Nucleus accumbens (tissue), 56 donors: ENCODE measurements at places on chromosomes 16 and 17.
A peak's percentile ranks its signal among the peaks of the same experiment; 100 is the strongest.

DNA sequence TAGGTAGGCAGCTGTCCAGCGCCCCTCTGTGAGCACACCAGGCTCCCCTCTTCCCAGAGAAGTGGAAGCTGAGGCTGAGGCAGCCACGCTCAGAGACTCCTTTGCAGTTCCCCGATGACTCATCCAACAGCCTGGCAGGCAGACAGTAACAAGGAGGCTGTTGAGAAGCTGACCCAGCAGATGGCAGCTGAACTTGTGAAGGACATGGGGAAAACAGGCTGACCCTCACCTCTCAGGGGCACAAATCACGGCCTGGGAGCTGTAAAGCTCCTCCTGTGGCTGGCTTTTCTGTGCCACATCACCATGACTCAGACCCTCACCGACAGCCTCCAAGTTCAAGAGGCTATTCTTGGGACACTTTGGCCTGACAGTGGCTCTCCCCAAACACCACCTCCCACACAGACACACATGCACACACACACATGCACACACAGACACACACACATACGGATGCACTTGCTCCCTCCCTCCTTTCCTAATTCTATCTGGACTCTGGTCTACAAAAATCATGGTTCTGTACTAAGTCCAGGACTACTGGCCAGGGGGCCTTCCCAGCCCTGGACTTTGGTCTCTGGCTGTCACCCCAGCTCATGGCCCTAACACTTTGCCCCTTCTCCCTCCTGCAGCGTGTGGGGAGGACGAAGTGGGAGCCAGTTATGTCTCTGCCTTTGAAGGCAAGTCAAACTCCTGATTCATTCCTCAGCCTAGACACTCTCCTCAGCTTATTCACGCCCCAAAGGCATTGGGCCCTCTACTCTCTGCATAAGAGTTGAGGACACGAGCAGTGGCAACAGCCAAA is 23.2 kb downstream of the MAP3K14 start:
- peak; percentile 16 for DNase-seq

GRCh38 chr17:55734128-55734781 is 11.6 kb upstream of the TMEM100 start:
- DNase-seq, result no peak

- no peak for DNase-seq
Measured at GRCh38 chr17:77501101-77501566, 360.4 kb downstream of the SEC14L1 start.

DNA sequence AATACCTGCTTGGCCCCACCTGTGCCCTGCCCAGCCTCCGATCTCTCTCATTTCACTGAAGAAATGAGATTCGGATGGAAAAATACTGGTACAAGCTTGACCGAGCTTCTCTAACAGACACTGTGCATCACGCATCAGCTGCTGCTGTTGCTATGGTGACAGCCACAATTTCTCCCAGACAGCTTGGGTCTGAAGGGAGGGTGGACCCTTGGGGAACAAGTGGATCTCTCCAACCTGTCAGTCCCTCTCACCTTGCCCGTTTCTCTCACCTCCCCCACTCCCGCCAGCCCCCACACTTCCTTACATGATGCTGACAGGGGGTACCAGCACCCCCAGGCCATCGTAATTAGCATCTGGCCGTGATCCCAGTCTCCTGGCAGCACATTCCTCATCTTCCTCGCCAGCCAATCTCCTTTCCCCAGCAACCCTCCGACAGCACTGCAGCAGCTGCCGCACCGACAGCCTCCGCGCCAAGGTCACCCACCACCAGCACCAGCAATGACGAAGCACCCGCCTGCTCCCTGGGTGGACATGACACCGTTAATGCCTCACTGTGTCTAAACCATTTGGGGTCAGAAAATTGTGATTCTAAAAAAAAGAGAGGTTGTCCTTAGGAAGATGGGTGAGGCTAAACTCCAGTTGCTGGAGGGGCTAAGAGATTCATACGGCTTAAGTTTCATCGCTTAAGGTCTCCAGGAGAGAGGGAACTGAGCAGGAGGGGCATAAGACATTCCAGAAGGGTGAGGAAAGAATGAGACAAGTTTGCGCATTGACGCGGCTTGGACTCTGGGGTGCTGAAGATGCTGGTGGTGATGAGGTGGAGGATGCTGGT is 58.6 kb upstream of the TNRC6A start:
- DNase-seq, result peak; percentile 86

- DNase-seq, result no peak
Measured at GRCh38 chr16:17173281-17173680, 297.5 kb downstream of the XYLT1 start.

- no peak for DNase-seq
Measured at GRCh38 chr16:1908184-1908583, 10.0 kb downstream of the HS3ST6 start.

DNA sequence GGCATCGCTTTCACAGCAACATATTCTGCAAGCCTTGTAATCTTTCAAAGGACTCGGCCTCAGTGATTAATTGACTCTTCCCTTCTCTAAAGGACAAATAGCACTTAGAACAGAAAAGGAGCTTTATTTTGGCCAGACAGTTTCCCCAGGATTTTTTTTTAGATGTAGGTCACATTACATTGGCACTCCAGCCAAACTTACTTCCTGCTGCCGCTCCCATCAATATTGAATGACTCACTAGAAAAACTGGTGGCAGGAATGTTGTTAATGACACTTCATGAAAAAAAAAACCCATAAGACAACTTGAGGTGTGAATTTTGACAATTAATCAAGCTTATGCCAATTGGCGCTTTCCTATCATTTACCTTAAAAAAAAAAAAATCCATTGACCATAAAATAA is 432.6 kb downstream of the TOX3 start:
- no peak for DNase-seq

GRCh38 chr17:39769974-39770587 is 32.3 kb downstream of the GRB7 start:
- DNase-seq, result no peak

- peak; percentile 52 for DNase-seq
Measured at GRCh38 chr17:50064253-50065001, 8.5 kb downstream of the ITGA3 start.

- DNase-seq, result peak; percentile 6
Measured at GRCh38 chr16:22188595-22189442, 17.3 kb upstream of the EEF2K start.

DNA sequence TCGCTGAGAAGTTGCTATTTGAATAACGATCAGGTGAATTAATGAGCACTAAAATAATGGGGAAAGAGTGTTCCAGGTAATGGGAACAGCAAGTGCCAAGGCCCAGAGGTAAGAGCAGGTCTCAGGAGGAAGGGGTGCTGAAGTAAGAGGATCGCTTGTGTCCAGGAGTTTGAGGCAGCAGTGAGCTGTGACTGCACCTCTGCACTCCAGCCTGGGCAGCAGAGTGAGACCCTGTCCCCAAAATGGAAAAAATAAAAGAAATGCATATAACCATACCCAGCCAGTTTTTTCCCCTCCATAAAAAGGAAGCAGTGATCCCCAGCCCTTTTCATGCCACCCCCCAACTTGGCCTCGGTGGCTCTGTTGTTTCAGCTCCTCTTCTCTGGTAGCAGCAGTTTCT is 16.8 kb upstream of the HAS3 start:
- DNase-seq, result no peak

DNA sequence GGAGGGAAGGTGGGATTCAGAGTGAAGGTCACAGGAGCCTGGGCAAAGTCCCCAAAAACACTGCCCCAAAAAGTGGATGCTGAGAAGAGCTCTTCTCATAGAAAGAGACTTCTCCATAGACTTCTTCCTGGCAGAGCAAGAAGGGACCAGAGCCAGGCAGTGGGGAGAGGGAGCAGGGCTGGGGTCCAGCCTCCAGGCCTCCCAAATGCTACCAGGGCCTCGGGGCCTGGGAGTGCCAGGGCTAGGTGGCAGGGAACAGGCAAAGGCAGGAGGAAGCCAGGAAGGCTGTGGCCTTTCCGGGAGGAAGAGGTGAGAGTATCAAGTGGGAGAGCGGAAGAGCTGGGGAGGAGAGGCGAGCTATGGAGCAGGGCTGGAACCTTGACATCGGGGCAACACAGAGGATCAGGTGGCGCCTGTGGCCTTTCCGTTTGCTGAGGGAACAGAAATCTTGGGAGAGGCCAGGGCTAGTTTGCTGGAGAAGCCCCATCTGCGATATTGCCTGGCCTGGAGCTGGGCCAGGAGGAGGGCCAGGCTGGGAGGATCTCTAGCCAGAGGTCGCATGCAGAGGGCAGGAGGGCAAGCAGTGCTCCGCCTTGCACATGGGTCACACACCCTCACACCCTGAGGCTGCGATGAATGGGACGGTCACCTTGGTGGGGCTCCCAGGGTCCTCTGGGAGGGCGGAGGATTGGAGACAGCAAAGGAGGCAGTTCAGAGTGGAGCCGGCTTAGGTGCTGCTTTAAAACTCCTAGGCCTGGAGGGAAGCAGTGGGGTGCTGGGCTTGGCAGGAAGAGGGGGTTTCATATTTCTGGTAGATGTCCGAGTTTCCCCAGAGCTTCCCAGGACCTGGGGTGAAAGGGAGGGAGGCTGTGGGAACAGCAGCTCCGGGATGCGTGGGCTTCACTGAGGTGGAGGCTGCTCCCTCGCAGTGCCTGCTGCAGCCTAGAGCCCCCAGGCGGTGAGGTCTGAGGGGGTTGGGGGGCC is 3.4 kb downstream of the SLC16A5 start:
- no peak for DNase-seq

- DNase-seq, result no peak
Measured at GRCh38 chr16:2874032-2874911, 8.7 kb upstream of the FLYWCH2 start.

GRCh38 chr16:53950677-53951076 is 246.7 kb downstream of the FTO start:
- DNase-seq, result no peak

DNA sequence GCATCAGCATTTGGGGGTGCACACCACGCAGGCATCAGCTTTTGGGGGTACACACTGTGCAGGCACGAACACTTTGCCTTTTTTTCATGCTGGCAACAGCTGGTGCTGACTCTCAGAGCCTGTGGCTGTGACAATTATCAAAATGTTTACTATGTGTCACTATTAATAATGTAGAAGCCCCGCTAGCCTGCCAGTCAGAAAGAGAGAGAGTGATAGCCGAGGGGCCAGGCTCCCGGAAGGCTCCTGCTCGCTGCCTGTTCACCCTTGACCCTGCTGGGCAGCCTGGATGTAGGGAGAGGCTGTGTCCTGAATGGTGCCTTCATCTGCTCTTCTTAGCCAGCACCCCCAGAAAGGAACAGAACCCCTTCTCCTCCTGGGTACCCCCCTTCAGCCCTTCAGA is 61.9 kb downstream of the SDK2 start:
- no peak for DNase-seq

- no peak for DNase-seq
Measured at GRCh38 chr16:30523768-30524574, 2.4 kb downstream of the ZNF768 start.

DNA sequence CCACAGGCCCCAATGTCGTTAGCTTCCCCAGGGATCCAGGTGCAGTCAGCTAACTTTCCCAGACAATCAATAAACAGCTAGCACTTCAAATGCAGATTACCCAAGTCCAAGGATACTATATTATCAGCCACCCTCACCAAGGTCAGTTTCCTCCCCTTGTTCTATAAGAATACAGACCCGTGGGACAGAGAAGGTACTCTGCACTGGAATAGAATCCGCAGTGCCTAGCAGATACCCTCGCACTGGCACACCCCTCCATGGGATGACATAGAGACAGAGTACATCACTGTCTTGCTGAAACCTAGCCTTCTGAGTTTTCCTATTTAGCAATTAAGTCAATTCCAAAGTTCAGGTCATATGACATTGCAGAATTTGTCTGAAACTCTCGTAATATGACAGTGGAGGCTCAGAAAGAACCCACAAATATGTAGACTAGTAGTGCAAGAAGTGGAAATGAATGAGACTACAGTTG is 40.0 kb upstream of the ABCA10 start:
- no peak for DNase-seq

GRCh38 chr17:68418876-68419275 is 38.4 kb downstream of the WIPI1 start:
- no peak for DNase-seq

- no peak for DNase-seq
Measured at GRCh38 chr16:88725609-88726407, 19.5 kb downstream of the CTU2 start.

GRCh38 chr17:19013806-19014627 is 9.5 kb upstream of the FAM83G start:
- DNase-seq, result no peak

DNA sequence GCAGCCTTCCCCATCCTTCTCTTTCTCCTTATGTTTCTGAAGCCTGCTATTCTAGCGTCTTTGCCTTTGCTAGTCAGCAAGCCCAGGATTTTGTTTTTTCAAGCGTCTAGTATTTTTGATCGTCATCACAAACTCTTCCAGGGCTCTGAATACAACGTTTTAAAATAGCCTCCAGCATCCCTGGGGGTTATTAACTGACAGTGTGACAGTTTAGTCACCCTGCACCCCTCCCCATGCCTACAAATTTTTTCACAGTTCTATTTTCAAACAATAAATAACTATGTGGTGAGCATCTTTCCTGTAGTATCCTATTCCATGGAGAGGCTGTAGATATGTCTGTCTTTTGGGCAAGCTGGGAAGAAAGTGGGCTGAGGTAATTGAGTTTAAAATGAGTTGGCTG is 280.9 kb downstream of the MAP2K4 start:
- DNase-seq, result no peak

DNA sequence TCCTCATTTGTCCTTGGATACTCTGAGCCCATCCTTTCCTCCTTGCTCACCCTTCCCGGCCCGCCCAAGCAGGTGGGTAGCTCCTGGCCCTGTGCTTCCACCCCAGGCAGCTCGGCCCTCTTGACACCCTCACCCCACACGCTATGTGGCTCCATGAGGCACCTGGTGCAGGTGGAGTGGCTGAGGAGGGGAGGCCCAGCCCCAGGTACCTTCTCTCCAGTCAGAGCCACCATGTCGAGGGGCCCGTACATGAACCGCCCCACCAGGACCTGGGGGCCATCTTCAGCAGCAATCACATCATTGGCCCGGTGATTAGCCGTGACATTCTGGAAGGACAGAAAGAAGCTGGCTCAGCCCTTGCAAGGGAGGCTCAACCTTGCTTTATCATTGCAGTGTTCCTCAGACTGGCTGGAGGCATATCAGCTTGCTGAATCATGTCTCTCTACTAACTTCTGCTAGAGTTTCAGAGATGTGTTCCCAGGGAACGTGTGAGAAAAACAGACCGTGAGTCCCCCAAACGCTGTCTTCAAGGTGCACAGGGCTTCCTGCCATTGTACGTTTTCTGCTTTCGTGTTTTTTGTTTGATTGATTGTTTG is 20.3 kb downstream of the PIMREG start:
- no peak for DNase-seq

- no peak for DNase-seq
Measured at GRCh38 chr17:1947229-1947742, 77.8 kb downstream of the RTN4RL1 start.

GRCh38 chr17:64739316-64740058 is 77.4 kb upstream of the SMURF2 start:
- DNase-seq, result no peak
